Activated CD8-positive, alpha-beta memory T cell treated with anti-CD3 and anti-CD28 coated beads, Interleukin-2, amount 10 ng/mL, durations not matched to agents 7 days and 5 days (primary cell): ENCODE measurements at places on chromosomes 12 and 14. TPM values are rescaled to one million over a fixed set of nuclear protein-coding genes. Genes with fewer than 3 reads are reported as not detected.

KRT2 gene
- not detected for total RNA-seq

CEP128 gene
- total RNA-seq, result 47.4 TPM

CLEC4C gene
- not detected for total RNA-seq

CPSF6 gene
- total RNA-seq, result 103 TPM

GRCh38 chr14:105053996-105054395 is 11.2 kb downstream of the GPR132 start:
- no peak overlapping the region for H3K4me3 ChIP-seq
- no peak overlapping the region for H3K27ac ChIP-seq
- H3K4me1 ChIP-seq, result peaks cover 16% of the 10 kb centered on the region
- peaks cover 47% of the 10 kb centered on the region for H3K36me3 ChIP-seq
